ENCODE measurements at places on chromosomes 3 and 15. TPM values are rescaled to one million over a fixed set of nuclear protein-coding genes. Genes with fewer than 3 reads are reported as not detected.
A peak's percentile ranks its signal among the peaks of the same experiment; 100 is the strongest.

GRCh38 chr3:12995389-12996180 is 77.6 kb downstream of the IQSEC1 start:
- no peaks in the 10 kb centered on the region for H3K36me3 ChIP-seq
- H3K27me3 ChIP-seq, result no peaks in the 10 kb centered on the region
- peak overlapping the region; percentile 89 for H3K27ac ChIP-seq
- peaks cover 21% of the 10 kb centered on the region for H3K4me1 ChIP-seq
- no peak for DNase-seq
- H3K4me3 ChIP-seq, result peak overlapping the region; percentile 82

- peaks cover 5% of the 10 kb centered on the region for H3K36me3 ChIP-seq
- no peaks in the 10 kb centered on the region for H3K4me1 ChIP-seq
- H3K4me3 ChIP-seq, result no peak overlapping the region
- peaks cover 13% of the 10 kb centered on the region for H3K27me3 ChIP-seq
Measured at GRCh38 chr3:197575362-197575761, 19.6 kb upstream of the BDH1 start.

- H3K27ac ChIP-seq, result no peak overlapping the region
- H3K4me1 ChIP-seq, result no peaks in the 10 kb centered on the region
- H3K4me3 ChIP-seq, result no peak overlapping the region
- no peaks in the 10 kb centered on the region for H3K36me3 ChIP-seq
- H3K27me3 ChIP-seq, result no peaks in the 10 kb centered on the region
Measured at GRCh38 chr3:20769430-20769829, 583.4 kb upstream of the SGO1 start.

DNA sequence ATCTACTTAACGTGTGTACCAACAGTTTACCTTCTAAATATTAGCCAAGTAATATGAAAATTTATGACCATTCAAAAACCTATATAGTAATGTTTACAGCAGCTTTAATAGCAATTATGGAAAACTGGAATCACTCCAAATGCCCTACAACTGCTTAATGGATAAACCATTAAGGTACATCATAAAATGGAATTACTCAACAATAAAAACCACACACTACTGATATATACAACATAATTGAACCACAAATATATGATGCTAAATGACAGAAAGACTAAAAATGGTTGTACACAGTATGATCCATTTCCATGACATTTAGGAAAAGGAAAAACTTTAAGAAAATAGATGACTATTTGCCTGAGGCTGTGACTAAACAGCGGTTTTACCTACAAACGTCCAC is 467.1 kb upstream of the EPHA6 start:
- no peak overlapping the region for H3K27ac ChIP-seq
- no peak overlapping the region for H3K4me3 ChIP-seq
- no peaks in the 10 kb centered on the region for H3K27me3 ChIP-seq

DNA sequence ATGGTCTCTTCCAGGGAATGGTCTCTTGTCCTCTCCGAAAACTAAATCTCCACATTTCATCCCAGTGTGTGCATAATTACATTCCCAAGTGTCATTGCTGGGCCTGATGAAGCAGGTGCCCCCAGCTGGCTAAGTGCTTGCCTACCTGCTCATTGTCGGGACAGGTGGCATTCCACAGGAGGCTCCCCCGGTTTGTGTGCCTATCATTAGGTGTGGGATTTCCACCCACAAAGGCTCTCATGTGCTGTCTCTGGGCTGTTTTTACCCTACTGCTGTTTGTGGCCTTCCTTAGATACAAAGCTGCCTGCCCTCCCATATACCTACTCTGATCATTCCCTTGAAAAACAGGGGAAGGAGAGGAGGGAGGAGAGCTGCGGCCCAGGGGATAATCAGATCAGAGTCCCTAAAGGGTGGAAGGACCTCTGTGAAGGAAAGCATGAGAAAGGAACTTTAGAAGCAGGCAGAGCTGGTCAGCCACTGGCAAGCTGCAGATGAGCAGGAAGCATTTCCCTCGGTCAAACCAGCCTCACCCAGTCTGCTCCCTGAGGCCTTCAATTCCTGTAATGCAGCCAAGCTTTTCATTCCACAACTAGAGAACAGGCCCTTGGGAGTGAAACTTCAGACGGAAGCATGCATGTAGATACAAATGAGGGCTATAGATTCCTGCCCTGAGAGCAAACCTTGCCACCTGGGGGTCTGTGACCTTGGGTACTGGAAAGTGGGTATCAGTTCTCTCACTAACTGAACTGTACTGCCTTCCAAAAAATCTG is 60.7 kb upstream of the HEG1 start:
- peak overlapping the region; percentile 86 for H3K27ac ChIP-seq
- H3K4me3 ChIP-seq, result no peak overlapping the region
- peaks cover 53% of the 10 kb centered on the region for H3K4me1 ChIP-seq
- no peaks in the 10 kb centered on the region for H3K27me3 ChIP-seq
- DNase-seq, result no peak
- no peaks in the 10 kb centered on the region for H3K36me3 ChIP-seq

DNA sequence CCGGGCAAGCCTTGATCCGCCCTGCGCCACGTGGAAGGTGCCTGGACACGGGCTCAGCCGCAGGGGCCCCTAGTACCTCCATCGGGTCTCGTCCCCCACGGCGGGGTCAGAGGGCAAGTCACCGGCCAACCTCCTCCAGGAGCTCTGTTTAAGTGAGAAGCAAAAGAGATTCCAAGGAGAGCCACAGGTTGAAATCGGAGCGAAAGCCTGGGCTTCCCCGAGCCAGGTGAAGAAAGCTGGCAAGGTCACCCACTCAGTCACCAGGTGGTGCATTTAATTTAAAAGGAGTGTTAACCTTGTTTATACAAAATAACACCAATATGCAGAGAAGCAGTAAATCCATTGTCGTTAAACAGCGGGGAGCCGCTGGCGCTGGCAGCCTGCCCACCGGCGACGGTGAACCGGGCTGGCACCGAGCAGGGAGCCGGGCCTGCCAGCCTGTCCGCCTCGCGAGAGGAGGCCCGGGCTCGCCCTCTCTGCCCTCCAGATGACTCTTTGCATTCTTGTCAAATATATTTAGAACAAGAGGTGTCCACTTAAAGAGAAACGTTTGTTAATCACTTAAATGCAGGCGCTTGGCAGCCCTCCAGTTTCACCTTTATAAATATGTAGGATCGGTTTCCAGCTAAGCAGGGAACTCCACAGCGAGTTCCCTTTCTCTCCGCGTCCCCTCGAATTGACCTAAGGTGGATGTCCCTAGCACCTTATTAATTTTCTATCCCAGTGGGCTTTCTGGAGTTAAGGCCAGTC is 277.3 kb upstream of the NR2F2 start:
- H3K4me1 ChIP-seq, result peaks cover 18% of the 10 kb centered on the region
- H3K4me3 ChIP-seq, result peak overlapping the region; percentile 44
- no peaks in the 10 kb centered on the region for H3K27me3 ChIP-seq

DNA sequence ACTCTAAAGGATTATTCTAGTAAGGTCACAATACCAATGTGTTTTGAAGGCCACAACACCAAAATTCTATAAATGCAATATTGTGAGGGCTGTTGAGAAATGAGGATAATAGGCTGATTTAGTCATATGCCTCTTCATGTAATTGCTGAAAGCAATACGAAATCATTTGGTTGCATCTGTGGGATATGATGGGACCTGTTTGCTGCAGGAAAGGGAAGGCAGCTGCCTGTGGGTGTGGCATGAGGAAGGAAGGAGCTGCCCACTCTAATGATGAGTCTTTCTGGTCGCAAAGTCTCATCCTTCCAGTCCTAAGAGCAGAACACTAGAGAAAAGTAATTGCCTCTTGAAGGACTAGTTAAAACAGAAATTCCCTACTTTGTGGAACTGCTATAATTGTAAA is 245.3 kb upstream of the ZPLD1 start:
- peaks cover 2% of the 10 kb centered on the region for H3K36me3 ChIP-seq
- no peak overlapping the region for H3K27ac ChIP-seq
- peaks cover 4% of the 10 kb centered on the region for H3K4me1 ChIP-seq
- H3K27me3 ChIP-seq, result no peaks in the 10 kb centered on the region

DNA sequence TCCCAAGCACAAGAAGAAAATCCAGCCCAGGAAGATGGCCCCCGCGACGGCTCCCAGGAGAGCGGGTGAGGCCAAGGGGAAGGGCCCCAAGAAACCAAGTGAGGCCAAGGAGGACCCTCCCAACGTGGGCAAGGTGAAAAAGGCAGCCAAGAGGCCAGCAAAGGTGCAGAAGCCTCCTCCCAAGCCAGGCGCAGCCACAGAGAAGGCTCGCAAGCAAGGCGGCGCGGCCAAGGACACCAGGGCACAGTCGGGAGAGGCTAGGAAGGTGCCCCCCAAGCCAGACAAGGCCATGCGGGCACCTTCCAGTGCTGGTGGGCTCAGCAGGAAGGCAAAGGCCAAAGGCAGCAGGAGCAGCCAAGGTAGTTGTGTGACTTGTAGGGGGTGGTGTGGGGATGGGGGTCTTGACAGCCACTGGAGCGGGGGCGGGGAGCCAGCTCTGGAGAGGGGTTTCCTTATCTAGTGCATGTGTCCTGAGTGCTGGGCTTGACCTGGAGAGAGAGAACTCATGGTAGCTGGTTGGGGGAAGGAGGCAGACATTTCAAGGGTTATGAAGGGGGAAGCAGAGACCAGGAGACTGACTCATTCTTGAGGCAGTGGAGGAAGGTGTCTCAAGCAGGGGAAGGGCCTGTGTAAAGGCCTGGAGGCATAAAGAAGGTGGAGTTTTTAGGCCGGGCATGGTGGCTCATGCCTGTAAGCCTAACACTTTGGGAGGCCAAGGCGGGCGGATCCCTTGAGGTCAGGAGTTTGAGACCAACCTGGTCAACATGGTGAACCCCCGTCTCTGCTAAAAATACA is 6.2 kb downstream of the H1-8 start:
- peak overlapping the region; percentile 69 for H3K27ac ChIP-seq
- H3K4me1 ChIP-seq, result peaks cover 31% of the 10 kb centered on the region
- no peak overlapping the region for H3K4me3 ChIP-seq
- no peaks in the 10 kb centered on the region for H3K27me3 ChIP-seq
- DNase-seq, result no peak
- peaks cover 3% of the 10 kb centered on the region for H3K36me3 ChIP-seq

GRCh38 chr3:156052115-156052514 is 68.3 kb upstream of the KCNAB1 start:
- H3K27me3 ChIP-seq, result no peaks in the 10 kb centered on the region
- H3K36me3 ChIP-seq, result peaks cover 2% of the 10 kb centered on the region
- no peak for DNase-seq

DNA sequence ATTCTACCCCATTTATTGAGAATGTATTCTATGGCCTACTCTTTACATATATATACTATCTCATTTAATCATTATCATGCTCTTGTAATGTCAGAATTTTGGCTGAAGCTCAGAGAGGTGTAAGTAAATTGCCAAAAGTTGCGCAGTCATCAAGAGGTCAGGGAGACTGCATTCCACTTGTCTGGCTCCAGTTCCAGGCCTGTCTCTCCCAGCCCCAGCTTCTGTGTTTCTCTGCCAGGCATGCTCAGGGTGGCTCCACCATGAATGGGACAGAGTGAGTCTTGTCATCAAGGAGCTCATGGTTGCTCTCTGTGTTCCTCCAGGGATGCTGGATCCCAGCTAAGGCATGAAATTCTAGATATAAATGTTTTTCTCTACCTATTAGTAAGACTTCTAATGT is 635.1 kb upstream of the MDFIC2 start:
- H3K4me3 ChIP-seq, result no peak overlapping the region
- H3K27me3 ChIP-seq, result no peaks in the 10 kb centered on the region
- no peak overlapping the region for H3K27ac ChIP-seq

DNA sequence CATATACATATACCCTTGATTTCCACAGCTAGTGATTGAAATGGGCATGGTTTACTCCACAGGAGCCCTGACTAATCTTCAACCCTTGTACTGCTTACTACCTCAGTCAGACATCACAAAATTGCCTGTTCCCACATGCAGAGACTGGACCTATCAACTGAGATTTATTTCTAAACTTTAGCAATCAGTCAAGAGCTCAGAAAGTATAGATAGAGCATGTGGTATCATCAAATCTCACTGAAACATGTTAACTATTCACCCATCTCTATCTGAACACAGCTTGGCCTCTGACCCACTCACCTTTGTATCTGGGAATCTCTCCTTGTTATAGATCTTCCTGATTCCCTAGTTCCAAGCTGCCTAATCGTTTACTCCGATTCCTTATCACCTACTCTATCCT is 14.6 kb downstream of the ADAM10 start:
- no peaks in the 10 kb centered on the region for H3K27me3 ChIP-seq
- H3K27ac ChIP-seq, result no peak overlapping the region
- no peaks in the 10 kb centered on the region for H3K36me3 ChIP-seq
- H3K4me1 ChIP-seq, result peaks cover 49% of the 10 kb centered on the region
- H3K4me3 ChIP-seq, result no peak overlapping the region

GRCh38 chr3:193744048-193744821 is 151.2 kb downstream of the OPA1 start:
- H3K36me3 ChIP-seq, result peaks cover 2% of the 10 kb centered on the region
- H3K4me1 ChIP-seq, result no peaks in the 10 kb centered on the region
- H3K4me3 ChIP-seq, result no peak overlapping the region
- no peak overlapping the region for H3K27ac ChIP-seq

GRCh38 chr3:62607287-62608029 is 234.1 kb upstream of the FEZF2 start:
- H3K4me3 ChIP-seq, result no peak overlapping the region
- H3K4me1 ChIP-seq, result peaks cover 58% of the 10 kb centered on the region
- H3K27ac ChIP-seq, result peak overlapping the region; percentile 75
- H3K36me3 ChIP-seq, result no peaks in the 10 kb centered on the region

- no peak for DNase-seq
- no peaks in the 10 kb centered on the region for H3K36me3 ChIP-seq
- H3K27ac ChIP-seq, result no peak overlapping the region
- no peaks in the 10 kb centered on the region for H3K27me3 ChIP-seq
- no peak overlapping the region for H3K4me3 ChIP-seq
- H3K4me1 ChIP-seq, result peaks cover 2% of the 10 kb centered on the region
Measured at GRCh38 chr3:116263842-116264545, 181.3 kb downstream of the LSAMP start.

- DNase-seq, result no peak
- no peaks in the 10 kb centered on the region for H3K36me3 ChIP-seq
Measured at GRCh38 chr3:195859061-195859845, 47.5 kb upstream of the MUC4 start.

DNA sequence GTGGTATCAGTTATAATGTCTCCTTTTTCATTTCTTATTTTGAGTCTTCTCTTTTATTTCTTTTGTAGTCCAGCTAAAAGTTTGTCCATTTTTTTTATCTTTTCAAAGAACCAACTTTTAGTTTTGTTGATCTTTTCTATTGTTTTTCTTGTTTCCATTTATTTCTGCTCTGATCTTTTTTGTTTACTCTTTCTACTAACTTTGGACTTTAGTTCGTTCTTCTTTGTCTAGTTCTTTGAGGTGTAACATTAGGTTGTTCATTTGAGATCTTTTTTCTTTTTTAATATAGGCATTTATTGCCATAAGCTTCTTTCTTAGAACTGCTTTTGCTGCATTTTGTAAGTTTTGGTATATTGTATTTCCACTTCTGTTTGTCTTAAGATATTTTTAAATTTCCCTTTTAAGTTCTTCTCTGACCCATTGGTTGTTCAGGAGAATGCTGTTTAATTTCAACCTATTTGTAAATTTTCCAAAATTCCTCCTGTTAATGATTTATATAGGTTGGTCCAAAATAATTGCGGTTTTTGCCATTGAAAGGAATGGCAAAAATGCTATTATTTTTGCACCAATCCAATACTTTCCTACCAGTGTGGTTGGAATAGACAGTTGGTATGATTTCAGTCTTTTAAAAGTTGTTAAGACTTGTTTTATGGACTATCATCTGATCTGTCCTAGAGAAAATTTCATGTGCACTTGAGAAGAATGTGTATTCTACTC is 51.2 kb downstream of the KAT2B start:
- no peaks in the 10 kb centered on the region for H3K27me3 ChIP-seq
- peaks cover 11% of the 10 kb centered on the region for H3K36me3 ChIP-seq
- no peak overlapping the region for H3K4me3 ChIP-seq
- DNase-seq, result no peak
- no peak overlapping the region for H3K27ac ChIP-seq

The GP5 gene
- total RNA-seq, result not detected

The SPINT1 gene
- 0.87 TPM for total RNA-seq

The SAXO2 gene
- 5.1 TPM for total RNA-seq

The EFCAB12 gene
- not detected for total RNA-seq

The HRG gene
- total RNA-seq, result not detected

The MYZAP gene
- 1.9 TPM for total RNA-seq

The ACAD11 gene
- total RNA-seq, result 17.2 TPM
